ENCODE measurements at places on chromosomes 16 and 17.

- DNase-seq, result no peak
These were observed 15.4 kb downstream of the RHBDL3 start for GRCh38 chr17:32281011-32281451.

GRCh38 chr16:3235856-3236669 lies 1.1 kb upstream of the ZNF200 start:
- DNase-seq, result no peak

DNA sequence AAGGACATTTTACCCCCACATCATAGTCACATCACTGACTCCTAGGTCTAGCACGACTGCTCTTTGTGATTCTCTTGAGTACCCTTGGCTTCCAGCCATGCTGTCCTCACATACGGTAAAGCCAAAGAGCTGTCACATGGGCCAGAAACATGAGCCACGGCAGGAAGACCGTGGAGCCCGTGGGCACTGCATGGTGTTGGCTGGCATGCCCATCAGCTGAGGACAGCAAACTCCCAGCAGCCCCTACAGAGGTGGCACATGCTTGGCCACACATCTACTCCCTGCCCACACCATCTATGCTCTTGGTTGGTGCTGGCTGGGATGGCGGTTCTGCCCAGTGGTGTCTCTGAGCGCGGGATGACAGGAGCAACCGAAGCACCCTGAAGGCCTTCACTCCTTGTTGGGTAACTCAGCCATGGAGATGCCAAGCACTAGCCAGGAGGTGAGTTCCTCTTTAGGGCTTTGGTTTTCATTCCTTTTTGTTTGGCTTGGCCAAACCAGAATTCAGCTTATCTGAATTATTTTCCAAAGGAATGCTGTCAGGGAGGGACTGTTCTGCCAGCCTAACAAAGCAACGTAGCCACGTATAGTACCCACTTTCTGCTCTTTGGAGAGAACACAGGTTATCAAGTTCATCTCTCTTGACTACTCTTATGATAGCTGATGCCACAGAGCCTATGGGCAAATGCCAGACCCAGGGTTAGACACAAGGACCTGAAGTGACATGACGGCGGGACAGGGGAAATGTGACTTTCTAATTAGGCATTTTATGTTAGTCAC lies 10.0 kb downstream of the TNFAIP1 start:
- DNase-seq, result no peak

DNA sequence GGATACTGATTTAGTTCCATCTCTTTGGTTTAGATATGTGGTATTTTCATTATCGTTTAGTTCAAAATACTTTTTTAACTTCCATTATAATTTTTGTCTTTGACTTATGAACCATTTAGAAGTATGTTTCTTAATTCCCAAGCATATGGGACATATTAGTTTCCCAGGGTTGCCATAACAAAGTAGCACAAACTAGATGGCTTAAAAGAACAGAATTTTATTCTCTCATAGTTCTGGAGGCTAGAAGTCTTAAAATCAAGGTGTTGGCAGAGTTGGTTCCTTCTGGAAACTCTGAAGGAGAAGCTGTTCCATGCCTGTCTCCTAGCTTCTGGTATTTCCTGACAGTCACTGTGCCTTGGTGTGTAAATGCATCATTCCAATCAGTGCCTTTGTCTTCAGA lies 291.5 kb upstream of the AXIN2 start:
- DNase-seq, result no peak

GRCh38 chr16:21637032-21637968 lies 15.1 kb downstream of the IGSF6 start:
- no peak for DNase-seq

- DNase-seq, result peak; percentile 83
These were observed 48.7 kb downstream of the GPRC5B start for GRCh38 chr16:19835968-19836421.

- DNase-seq, result no peak
These were observed 51.8 kb upstream of the JPH3 start for GRCh38 chr16:87550495-87550961.

DNA sequence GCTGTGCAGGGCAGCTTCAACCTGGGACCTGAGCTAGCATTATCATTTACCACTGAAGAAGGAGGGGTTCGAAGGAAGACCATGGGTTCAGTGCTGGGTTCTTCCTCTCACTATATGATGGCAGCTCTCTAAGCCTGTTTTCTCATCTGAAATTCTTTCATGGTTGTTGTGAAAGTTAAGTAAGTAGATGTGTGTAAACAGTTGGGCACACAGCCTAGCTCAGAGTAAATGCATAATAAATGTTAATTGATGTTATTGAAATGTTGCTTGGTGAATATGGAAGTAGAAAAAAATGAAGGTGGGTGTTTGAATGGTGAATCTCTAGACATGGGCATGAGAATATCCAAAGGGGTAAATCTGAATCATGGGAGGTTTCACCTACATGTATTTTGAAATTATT lies 9.1 kb downstream of the CEP95 start:
- DNase-seq, result no peak

GRCh38 chr17:10384175-10384574 lies 11.4 kb upstream of the MYH13 start:
- DNase-seq, result no peak

DNA sequence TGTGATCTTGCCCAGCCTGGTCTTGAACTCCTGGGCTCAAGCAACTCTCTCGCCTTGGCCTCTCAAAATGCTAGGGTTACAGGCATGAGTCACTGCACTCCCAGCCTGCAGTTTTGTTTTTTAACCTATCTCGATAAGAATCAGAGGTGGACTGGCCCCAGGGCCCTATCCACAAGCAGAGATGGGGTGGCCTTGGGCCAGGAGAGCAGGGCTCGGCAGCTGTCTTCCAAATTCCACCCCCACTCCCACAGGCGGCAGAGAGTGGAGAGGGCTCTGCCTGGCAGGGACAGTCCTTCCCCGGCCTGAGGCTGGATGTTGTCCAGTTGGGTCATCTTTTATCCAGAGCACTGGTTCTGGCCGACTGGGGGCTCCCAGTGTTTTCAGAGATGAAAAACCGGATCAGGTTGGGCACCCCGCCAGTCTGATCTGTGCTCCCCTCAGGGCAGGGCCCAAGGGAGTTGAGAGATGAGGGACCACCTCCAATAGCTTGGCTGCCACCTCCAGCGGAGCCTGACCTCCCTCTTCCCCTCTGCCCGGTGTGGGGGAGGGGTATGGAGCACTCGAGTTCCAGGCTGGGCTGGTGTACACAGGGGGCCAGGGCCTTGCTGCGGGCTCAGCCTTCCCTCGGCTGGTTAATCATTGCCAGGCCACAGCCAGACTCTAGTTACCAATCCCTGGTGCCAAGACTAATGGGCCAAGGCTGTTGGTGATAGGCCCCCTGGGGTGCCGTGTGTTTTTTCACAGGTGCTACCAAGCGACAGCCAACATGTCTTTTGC lies 30.3 kb upstream of the MYO15B start:
- peak; percentile 17 for DNase-seq

DNA sequence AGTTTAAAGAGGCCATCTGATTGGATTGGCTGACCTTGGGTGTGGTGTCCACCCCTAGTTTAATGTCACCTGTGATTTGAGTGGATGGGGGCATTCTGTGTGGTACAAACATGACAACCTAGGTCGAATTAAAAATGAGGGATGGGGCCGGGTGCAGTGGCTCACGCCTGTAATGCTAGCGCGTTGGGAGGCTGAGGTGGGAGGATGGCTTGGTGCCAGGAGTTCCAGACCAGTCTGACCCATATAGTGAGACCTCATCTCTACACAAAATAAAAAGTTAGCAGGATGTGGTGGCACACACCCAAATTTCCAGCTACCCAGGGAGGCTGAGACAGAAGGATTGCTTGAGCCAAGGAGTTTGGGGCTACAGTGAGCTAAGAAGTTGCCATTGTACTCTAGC lies 14.4 kb downstream of the CNTROB start:
- no peak for DNase-seq

- no peak for DNase-seq
These were observed 80.6 kb upstream of the LGALS9 start for GRCh38 chr17:27550291-27550930.

GRCh38 chr16:2487903-2488531 lies 13.1 kb downstream of the TBC1D24 start:
- DNase-seq, result no peak

GRCh38 chr16:27243725-27244362 lies 24.7 kb downstream of the NSMCE1 start:
- DNase-seq, result no peak

GRCh38 chr16:72554935-72555334 lies 383.0 kb upstream of the PMFBP1 start:
- peak; percentile 6 for DNase-seq

- DNase-seq, result peak; percentile 21
These were observed 5.7 kb downstream of the MGAT5B start for GRCh38 chr17:76873856-76874255.

GRCh38 chr17:50638966-50639713 lies 4.5 kb downstream of the ABCC3 start:
- peak; percentile 97 for DNase-seq

DNA sequence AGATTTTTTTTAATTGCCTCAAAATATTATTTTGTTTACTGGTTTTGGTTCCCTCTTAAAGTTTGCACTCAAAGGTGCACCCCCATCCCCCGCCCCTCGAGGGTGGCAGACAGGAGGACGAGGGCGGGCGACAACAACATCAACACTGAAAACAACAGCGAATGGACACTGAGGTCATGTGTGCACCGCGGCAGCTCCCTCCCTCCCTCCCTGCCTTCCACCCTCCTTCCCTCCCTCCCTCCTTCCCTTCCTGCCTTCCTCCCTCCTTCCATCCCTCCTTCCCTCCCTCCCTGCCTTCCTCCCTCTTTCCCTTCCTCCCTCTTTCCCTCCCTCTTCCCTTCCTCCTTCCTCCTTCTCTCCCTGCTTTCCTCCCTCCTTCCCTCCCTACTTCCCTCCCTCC lies 1.5 kb upstream of the OSGIN1 start:
- no peak for DNase-seq

DNA sequence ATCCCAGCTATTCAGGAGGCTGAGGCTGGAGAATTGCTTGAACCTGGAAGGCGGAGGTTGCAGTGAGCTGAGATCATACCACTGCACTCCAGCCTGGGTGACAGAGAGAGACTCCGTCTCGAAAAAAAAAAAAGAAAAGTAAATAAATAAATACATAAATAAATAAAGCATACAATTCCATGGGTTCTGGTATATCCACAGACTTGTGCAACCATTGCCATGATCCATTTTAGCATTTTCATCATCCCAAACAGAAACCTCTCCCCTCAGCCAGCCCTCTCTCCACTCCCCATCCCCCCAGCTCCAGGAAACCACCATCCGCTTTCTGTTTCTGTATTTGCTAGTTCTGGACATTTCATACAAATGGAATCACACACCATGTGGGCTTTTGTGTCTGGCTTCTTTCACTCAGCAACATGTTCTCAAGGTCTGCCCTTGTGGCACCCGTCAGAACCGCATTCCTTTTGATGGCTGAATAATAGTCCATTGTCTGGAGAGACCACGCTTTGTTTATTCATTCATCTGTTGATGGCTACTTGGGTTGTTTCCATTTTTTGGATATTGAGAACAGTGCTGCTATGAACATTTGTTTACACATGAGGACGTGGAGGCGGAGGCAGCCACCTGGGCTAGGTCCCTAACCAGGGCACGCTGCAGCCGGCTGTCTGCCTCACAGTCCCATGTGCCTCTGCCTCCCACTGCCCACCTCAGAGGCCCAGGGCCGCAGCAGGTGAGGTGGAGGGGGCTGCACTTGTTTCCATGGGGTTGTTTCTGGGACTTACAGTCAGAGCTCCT lies 76.2 kb downstream of the NT5M start:
- peak; percentile 36 for DNase-seq

GRCh38 chr16:66605979-66606751 lies 1.7 kb downstream of the CMTM3 start:
- no peak for DNase-seq

DNA sequence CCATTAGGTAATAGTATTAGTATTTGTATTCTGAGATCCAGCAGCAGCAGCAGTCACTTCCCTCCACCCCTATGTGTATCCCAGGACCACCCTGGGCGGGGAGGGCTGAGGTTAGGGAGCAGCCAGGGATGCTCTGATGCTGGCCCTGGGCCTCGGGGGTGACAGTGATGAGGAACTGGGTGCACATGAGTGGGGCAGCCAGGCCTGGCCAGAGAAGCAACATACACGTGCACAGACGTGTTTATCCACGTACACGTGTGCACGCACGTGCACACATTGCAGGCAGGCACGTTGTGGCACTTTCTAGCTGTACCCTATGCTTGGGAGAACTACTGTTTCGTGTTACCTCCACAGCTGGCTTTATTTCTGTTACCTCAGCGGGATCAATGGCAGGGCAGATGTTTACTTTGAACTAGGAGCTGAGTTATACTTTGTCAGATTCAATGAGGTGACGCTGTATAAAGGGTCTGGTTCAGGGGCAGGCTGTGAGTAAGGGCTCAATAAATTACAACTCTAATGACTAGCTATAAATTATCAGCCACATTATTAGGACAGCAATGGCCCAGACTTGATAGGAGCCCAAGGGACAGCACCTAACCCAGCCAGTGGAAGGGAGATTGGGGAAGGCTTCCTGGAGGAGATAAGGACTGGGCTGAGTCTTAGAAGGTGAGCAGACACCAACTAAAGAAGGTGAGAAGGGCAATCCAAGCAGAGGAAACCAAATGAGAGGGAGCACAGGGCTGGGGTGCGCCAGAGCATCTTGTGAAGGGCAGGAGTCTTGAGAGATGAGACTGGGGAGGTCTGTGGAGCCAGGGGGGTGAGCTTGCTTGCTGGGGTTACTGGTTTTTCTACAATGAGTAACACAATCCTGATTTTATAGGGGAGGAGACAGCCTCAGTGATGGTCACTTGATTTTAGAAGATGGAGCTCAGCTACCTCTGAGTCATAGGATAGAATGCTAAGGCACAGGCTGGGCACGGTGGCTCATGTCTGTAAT lies 22.4 kb upstream of the CA4 start:
- DNase-seq, result no peak

DNA sequence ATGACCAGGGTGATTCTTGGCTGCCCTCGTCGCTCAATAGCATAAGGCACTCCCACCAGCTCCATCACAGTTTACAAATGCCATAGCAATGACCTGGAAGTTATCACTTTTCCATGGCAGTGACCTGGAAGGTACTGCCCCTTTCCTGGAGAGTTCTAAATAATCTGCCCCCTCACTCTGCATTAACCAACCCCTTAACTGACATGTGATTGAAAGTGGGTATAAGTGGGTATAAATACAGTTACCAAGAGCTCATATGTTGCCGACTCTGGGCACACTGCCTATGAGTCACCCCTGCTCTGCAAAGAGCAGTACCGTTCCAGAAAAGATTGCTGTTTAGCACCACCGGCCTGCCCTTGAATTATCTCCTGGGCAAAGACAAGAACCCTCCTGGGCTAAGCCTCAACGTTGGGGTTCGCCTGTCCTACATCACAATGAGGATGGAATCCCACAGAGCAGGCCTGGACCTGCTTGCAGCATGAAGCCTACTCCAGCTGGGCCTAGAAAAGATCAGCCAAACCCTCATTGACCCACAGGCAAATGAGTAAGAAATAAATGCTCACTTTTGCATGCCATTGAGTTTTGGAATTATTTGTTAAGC lies 95.2 kb upstream of the SEC14L1 start:
- DNase-seq, result peak; percentile 7

All from IMR-90 (cell line).